Stimulated activated CD8-positive, alpha-beta memory T cell treated with anti-CD3 and anti-CD28 coated beads, Interleukin-7, amount 100 ng/mL, for 1 hour (primary cell): ENCODE measurements at places on chromosomes 4 and X.

DNA sequence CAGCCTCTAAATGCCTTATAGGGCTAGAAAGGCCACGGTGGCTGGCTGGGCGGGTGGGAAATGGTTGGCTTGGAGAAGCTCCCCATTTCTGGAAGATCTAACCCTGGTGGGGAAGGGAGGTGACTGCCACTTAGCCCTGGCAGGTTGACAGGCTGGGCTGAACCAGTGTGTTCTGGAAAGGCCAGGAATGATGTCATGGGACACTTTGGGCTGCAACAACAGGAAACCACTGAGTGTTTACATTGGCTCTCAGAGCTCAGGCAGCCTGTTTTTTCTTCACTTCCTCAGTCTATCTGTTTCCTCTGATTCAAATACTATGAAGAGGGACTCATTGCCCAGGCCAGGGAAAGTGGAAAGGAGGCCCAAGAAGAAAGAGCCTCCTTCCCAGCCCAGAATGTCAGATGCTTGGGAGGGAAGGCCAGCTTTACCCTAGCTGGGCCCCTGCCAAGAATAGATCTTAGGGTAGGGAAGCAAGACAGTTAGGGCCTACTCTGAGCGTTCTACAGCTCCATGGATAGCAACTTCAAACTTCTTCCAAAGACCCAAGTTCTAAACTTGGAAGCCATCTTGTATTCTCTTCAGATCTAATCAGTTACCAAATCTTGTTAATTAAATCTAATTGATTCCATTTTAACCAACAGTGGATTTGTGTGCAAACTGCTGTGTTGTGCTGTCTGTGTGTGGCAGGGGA, 65.8 kb upstream of the MSN start:
- DNase-seq, result peak; percentile 27

- no peak for DNase-seq
Measured at GRCh38 chrX:55663584-55663983, 40.4 kb downstream of the FOXR2 start.

GRCh38 chr4:128371001-128371777, 83.6 kb upstream of the PGRMC2 start:
- no peak for DNase-seq

- DNase-seq, result no peak
Measured at GRCh38 chrX:129842510-129843208, 1.0 kb downstream of the ZDHHC9 start.

GRCh38 chr4:139950568-139950967, 203.4 kb downstream of the MAML3 start:
- DNase-seq, result no peak

- no peak for DNase-seq
Measured at GRCh38 chrX:15437724-15438123, 53.5 kb upstream of the VEGFD start.

DNA sequence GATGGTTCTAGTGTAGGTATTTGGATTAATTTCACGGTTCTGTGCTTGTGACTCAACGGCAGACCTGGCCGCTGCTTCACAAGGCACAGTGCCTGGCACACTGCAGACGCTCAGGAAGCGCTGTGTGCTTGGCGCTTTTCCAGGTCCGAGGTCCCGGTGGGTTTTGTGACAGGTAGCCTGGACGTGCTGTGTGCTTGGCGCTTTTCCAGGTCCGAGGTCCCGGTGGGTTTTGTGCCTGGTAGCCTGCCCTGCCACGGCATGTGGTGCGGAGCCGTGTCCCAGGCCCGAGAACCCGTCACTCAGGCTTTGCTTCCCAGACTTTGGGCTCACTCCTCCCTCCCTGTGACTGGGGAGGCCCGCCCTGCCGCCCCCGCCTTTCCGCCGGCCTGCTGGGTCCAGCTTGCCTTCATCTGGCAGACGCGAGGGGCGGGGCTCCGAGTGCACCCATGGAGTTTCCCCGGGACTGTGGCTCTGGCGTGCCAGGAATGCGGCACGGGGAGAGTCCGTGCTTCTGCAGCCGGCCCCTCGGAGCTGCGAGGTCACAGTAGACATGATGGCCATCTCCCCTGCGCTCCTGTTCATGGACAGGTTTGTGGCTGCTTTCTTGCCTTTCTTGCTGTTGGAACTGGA, 44.2 kb downstream of the TBC1D14 start:
- DNase-seq, result no peak

GRCh38 chrX:153925739-153926551, at the start of gene ARHGAP4:
Gene ARHGAP4 (minus strand): TSS chrX:153926264. CDS start chrX:153926202, 62 bp downstream.
- no peak for DNase-seq

DNA sequence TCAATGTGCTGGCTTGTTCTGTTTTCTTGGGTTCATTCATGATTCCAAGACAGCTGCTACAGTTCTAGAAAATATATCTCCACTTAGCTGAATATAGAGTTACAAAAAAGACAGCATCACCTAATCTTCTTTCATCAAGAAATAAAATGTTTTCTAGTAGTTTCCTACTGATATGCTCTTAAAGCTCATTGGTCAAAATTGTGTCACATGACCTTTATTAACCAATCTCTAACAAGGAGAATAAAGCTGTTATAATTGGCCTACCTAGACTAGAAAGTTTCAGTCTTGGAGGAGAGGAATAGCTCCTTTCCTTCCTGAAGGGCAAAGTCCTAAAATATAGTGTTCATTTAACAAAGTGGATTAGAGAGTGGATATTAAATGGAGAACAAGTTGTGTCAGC, 8.1 kb upstream of the PCDH18 start:
- no peak for DNase-seq

DNA sequence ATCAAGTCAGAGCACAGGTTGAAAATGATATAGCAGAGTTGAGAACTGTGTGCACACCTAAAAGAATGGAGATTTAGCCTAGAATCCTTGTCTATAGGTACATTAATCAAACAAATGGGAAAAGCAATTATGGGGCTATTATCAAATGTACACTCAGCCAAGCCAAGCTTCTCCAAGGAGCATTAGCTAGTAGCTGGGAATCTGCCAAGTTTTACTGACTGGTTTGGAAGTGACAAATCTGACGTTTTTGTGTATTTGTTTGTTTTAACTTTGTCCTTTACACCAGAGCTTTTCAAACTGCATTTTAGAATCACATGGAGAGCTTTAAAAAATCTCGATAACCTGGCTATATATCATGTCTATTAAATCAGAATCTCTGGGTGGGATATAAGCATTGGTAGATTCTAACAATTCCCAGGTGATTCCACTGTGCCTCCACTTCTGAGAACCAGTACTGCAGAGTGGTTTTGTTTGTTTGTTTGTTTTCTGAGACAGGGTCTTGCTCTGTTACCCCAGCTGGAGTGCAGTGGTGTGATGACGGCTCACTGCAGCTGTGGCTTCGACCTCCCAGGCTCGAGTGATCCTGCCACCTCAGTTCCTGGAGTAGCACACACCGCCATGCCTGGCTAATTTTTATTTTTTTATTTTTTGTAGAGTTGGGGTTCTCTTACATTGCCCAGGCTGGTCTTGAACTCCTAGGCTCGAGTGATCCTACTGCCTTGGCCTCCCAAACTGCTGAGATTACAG, 279.8 kb downstream of the UNC5C start:
- DNase-seq, result no peak

GRCh38 chr4:113474017-113474416, 287.5 kb downstream of the CAMK2D start:
- no peak for DNase-seq

DNA sequence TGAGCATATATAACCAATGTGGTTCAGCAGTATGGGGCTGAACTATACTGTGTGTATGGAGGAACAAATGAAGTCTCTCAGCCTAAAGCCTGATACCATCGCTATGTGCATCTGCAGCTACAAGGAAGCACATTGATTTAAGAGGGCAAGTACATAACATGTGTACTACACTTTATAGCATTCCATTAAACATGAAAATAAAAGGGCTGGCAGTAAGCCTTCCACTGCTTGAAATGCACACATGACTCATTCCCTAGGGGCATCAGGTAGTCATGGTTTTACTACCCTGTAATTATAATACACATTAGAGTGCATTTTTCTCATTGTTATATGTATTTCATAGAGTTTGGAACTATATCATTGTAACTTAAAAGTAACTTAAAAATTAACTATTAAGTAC, 51.2 kb downstream of the SMARCA1 start:
- DNase-seq, result no peak

GRCh38 chrX:2685886-2686285, 5.2 kb upstream of the CD99 start:
- DNase-seq, result no peak

DNA sequence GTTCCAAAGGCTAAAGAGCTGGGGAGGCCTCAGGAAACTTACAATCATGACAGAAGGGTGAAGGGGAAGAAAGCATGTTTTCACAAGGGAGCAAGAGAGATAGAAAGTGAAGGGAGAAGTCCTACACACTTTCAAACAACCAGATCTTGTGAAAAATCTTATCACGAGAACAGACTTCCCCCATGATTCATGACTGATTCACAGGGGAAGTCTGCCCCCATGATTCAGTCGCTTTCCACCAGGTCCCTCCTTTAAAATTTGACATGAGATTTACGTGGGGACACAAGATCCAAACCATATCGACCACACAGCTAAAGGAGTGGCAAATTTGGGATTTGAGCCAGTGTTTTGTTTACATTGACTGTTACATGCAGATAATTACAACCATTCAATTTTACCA, 971.1 kb upstream of the HS3ST1 start:
- DNase-seq, result no peak

GRCh38 chr4:36285784-36286480, 4.5 kb downstream of the DTHD1 start:
- no peak for DNase-seq

- no peak for DNase-seq
Measured at GRCh38 chr4:109683621-109684253, 19.5 kb downstream of the CASP6 start.

DNA sequence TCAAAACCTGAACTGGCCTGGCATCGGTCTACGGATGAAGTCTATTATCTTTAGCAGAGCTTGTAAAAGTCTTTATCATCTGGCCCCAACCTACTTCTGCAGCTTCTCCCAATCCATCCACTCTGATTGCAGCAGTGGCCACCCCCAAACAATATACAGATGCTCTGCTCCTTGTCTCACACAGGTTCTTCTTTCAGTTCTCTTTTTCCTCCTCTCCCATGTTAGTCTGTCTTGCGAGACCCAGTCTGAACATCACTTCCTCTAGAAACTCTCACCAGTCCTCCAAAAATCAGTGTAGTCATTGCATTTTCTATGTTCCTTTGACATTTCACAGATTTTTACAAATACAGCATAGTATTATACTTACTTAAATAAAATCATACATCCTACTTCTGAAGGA, 163.0 kb downstream of the FRMPD4 start:
- no peak for DNase-seq

- no peak for DNase-seq
Measured at GRCh38 chrX:12548746-12549145, 242.5 kb upstream of the PRPS2 start.

GRCh38 chr4:176357359-176358082, 37.8 kb downstream of the SPCS3 start:
- DNase-seq, result no peak

DNA sequence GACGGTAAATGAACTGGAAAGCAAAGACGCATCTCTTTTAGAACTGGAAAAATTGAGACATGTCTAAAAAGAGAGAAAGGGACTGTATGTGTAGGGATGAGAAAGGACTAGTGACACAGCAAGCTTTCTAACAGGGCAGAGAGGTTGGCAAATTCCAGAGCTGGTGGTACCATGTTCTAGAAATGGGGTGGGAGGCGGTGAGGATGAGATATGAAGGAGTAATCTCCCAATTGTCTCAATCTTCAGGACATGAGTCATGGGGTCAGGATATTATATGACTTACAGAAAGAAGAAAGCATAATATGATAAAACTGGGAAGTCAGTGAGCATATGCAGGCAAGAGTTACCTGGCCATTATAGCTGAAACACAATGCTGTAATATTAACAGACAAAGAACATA, 14.2 kb downstream of the TAB3 start:
- no peak for DNase-seq

DNA sequence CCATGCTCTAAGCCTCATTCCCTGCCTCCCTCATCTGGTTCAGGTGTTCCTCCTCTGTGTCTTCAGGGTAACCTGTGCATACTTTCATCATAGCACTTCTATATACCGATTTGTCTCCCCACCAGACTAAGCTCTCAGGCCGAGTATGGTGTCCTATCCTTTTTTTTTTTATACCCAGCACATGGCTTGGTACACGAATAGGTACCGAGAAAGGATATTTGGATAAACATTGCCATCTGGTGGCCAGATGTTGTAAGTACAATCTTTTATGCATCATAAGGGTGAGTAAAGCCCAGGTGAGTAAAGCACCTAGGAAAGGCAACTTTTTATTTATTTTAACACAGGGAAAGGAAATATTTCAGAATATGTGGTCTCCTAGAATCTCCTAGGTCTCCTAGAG, 68.4 kb downstream of the MID2 start:
- DNase-seq, result no peak

- no peak for DNase-seq
Measured at GRCh38 chr4:472881-473569, 25.9 kb downstream of the ZNF721 start.

- DNase-seq, result no peak
Measured at GRCh38 chr4:156556336-156556735, 415.3 kb downstream of the PDGFC start.

GRCh38 chr4:19580095-19580494, 671.6 kb upstream of the SLIT2 start:
- no peak for DNase-seq

DNA sequence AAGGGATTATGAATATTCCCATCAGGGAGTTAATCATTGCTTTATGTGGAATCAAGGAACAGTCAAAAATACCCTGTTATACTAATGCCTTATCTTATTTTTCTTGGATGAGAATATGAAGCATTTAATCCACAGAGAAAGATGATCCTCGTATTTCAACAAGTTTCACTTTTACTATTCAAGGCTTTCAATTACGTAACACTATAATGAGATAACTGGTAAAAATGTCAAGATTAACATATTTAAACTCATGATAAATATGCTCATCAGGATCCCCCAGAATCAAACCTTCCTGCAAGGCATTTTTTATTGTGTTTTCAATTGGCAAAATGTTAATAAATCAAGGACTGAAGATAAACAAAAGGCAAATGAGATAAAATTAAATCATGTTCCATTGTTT, 5.1 kb downstream of the ZXDA start:
- no peak for DNase-seq
